ENCODE measurements at places on chromosomes 3 and 15.
A peak's percentile ranks its signal among the peaks of the same experiment; 100 is the strongest.

GRCh38 chr15:33314069-33314468 lies 3.3 kb downstream of the RYR3 start:
- DNase-seq = no peak

GRCh38 chr3:23740517-23740965 lies 65.2 kb upstream of the UBE2E1 start:
- DNase-seq = peak; percentile 34

- no peak for DNase-seq
These were observed 41.6 kb downstream of the SH3BP5 start for GRCh38 chr3:15290736-15291135.

- DNase-seq = no peak
These were observed 954 bp downstream of the CLDN11 start for GRCh38 chr3:170419557-170420087.

GRCh38 chr3:150920236-150920635 lies 15.0 kb upstream of the MINDY4B start:
- DNase-seq = no peak

DNA sequence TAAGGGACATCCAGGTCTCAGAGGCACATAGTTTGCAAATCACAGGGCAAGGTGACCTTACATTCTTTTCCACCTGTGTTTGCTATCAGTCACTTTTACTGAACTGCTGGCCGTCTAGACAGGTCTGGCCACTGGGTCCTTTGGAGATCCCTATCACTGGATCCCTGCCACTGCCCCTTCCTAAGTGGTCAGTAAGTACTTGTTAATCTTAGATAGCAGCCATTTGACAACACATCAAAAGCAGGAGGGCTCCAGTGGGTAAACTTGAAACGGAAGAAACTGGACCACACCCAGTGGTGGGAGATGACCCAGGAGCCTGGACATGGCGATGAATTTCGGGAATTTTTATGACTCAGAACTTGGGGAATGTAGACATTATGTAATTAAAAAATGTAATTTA lies 28.9 kb upstream of the RASGRP1 start:
- DNase-seq = no peak

- DNase-seq = no peak
These were observed 10.4 kb downstream of the FAM174B start for GRCh38 chr15:92645051-92645631.

DNA sequence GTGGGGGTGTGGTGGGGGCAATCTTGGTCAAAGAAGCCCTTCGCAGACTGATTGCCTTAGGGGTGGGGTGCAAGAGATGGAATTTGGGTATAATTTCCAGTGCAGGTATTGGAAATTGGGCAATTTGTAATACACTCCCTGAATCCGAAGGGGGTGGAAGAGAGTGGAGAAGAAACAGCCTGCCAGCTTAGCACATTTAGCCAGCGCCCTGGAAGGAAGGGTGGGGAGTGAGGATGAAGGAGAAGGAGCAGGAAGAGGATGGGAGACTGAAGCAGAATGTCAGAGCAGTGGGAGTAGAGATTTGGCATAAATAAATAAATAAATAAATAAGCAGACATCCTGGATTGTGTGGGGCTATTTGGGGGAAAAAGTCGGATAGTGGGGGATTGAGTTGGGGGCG lies 1.6 kb downstream of the GAP43 start:
- DNase-seq = no peak

- no peak for DNase-seq
These were observed 50.3 kb upstream of the GNB5 start for GRCh38 chr15:52241489-52241888.

- no peak for DNase-seq
These were observed 25.8 kb downstream of the ANP32A start for GRCh38 chr15:68794863-68795262.

DNA sequence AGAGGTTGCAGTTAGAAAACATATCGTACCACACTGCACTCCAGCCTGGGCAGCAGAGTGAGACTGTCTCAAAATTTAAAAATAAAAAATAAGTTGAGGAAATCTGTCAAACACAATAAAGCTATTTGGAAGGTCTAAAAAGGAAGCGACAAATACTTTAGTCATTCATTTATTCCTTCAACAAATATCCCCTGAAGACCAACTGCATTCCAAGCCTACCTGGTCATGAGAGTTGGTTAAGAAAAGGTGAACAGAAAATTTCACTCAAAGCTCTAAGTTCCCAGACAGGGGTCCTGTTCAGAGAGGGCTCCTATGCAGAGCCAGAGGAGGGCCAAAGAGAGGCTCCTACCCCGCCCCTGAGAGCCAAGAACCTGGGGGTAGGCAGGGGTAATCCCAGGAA lies 15.4 kb upstream of the PRKAR2A start:
- no peak for DNase-seq

DNA sequence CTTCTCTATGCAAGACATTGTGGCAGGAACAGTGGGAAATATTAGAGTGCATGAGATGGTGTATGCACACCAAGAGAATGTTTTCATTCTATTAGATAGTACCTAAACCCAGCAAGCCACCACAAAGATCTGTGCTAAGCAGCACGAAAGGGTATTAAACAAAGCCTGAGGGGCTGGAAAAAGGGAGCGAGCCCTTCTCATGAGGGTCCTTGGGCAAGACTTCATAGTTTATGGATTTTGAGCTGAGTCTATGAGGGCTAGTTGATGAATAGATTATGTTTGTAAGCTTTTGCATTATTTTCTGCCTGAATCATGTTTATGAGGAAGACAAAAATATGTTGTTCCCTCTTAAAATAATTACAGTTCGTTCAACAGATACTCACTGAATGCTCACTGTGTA lies 9.4 kb upstream of the ACTC1 start:
- DNase-seq = no peak

- no peak for DNase-seq
These were observed 3.2 kb downstream of the UNC45A start for GRCh38 chr15:90938261-90938660.

DNA sequence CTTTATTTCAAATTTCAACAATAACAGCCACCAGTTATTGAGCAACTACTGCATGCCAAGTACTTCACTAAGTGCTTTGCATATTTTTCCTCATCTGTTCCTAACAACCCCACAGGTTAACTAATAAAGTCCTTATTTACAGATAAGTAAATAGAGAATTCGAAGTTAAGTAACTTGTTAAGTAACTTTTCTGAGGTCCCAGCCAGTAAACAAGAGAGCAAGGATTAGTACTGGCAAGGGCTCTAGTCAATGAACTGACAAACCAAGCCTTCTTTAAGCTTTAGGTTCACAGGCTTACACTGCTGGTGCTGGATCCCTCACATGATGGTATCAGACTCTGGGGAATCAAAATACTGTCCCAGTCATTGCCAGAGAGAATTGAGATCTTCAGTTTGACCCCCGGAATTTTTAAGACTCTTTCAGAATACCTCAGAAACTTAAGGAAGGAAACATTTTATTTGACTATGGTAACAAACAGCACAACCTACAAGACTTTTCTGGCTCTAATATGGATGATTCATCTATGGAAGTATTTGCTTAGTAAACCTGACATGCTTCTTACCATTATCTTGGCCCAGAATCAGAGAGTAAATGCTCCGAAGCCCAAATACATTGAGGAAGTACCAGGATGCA lies 16.5 kb downstream of the EMC3 start:
- DNase-seq = no peak

- no peak for DNase-seq
These were observed 22.8 kb downstream of the RTP3 start for GRCh38 chr3:46520531-46520930.

- no peak for DNase-seq
These were observed 93.2 kb downstream of the GHSR start for GRCh38 chr3:172354931-172355499.

- DNase-seq = no peak
These were observed 127.8 kb downstream of the ABI3BP start for GRCh38 chr3:100865442-100865841.

DNA sequence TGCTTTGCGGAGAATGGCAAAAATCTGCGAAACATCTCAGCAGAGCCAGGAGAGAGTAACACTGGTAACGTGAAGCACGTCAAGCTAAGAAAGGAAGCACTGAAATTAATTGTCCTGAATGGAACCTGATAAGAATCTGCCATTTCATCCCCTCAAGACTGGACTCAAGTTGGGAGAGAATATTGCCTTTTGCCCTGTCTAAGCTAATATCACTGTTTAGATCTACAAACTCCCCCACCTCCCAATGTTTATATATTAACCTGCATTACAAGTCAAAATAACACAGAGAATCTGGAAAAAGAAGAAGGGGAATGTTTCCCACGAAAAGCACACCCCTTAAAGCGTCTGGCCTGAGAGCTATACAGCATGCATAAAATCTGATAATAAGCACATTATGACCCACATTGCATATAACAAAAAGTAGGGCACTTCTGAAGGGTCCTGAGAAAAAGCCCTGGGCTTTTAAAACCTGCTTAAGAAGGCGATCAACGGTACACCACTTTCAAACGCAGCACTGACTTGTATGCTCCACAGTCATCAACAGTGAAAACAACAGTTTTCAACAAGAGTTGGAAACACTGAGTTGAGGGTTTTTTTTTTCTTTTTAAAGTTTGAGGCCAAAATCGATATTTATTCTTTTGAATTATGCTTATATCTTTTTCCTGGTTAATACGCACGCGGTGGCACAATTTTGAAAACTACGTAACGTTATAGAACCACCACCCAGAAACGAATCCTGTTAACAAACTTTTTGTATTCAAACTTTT lies 1.4 kb upstream of the KAT2B start:
- no peak for DNase-seq

GRCh38 chr3:179224584-179224983 lies 26.3 kb downstream of the KCNMB3 start:
- no peak for DNase-seq

DNA sequence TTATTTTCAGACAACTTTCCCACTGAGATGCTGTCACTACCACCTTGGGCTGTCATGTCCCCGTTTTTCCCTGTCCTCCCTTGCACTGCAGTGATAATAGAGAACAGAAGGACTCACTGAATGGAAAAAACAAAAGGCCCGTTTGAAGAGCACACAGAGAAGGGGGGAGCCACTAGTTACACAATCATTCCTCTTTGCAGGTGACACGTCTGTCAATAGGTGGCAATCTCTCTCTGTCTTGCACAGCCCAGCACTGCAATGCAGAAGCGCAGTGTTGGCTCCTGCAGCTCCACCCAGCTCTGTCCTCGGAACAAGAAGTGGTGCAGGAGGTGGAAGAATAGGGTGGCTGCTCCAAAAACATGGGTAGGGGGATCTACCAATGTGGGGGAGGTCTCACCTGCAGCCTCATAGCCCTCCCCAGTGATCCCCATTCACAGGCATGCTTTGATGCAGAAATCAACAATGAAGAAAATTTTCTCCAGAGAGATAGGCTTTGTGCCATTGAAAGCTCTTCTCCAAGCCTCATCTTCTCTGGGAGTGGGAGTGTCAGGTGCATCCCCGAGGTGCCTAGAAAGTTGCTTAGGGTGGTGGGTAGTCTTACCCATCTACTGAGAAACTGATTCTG lies 31.8 kb downstream of the FSTL1 start:
- DNase-seq = no peak

DNA sequence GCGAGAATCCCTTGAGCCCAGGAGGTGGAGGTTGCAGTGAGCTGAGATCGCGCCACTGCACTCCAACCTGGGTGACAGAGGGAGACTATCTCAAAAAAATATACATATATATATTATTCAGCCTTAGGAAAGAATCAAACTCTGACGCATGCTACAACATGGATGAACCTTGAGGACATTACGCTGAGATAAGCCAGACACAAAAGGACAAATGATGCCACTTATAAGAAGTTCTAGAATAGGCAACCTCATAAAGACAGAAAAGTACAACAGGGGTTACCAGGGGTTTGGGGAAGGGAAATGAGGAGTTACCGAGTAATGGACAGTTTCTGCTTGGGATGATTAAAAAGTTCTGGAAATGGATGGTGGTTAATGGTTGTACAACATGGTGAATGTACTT lies 727 bp downstream of the PDHB start:
- no peak for DNase-seq

DNA sequence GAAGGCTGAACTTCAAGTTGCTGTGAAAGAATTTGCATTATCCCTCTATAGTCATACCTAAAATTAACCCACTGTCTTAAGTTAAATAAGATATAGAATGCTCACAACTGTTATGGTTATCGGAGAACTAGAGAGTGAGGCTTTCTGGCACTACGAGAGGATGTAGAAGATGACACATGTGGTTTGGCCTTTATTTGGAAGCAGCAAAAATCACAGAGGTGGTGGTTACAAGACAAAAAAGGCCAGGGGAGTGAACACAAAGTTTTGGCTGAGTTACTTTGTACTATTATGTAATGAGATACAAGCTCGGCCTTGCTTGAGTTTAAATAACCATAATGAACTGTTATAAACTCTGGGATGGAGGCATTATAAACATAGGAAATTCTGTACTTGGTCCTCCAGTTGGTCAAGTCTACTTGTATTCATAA lies 78.3 kb upstream of the ICE2 start:
- no peak for DNase-seq

GRCh38 chr15:31457631-31458526 lies 131.2 kb downstream of the KLF13 start:
- DNase-seq = no peak

DNA sequence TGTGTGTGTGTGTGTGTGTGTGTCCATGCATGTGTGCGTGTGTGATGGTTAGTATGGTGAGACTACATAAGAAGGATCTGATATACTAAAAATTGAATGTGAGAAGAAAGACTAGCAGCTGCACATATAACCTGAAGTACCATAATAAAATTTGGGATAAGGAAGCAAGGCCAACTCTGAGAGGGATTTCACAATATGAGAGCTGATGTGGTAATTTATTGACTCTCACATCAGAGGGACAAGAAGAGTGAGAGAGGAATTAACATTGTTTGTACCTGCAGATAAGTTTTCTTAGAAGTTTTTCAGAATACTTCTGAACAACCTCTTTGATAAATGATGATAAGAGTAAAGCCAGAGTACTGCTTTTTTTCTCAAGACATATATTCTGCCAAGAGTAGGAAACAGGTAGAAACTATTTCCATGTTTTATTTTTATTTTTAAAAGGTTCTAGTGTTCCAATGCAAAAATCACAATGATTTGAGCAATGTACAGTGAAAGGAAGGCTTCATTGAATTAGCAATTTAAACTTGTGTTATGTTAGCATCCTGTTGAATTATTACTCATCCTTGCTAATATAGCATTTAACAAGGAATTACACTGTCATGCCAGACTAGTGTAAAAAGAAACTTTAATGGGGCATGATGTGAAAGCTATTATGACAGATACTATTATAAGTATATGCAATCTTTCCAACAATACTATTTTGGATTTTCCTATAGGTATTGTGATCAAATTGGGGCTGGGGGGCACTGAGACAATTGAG lies 415.5 kb upstream of the ARPP21 start:
- DNase-seq = no peak

DNA sequence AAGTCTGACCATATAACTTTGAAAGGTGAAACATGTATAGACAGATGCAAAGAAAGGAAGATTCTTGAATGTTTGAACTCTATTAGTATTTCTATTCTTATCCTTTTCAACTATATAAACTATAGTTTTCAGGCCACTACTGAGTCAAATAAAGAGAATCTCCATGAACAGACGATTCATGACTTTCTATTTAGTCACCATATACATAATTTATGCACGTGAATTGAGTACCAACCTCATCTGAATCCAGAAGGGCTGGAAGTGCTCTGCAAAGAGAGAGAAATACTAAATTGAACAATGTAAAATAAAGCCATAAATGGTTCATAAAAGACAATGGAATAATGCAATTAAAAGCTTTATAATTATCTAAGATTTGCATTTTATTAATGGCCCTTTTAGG lies 9.5 kb upstream of the VPS39 start:
- DNase-seq = no peak

- DNase-seq = no peak
These were observed 31.1 kb downstream of the APH1B start for GRCh38 chr15:63308491-63308890.

GRCh38 chr3:15339001-15339400 lies 6.6 kb upstream of the SH3BP5 start:
- DNase-seq = no peak

Data from stimulated activated CD4-positive, alpha-beta T cell treated with anti-CD3 and anti-CD28 coated beads, Interleukin-12 subunit alpha, Interleukin-12 subunit beta, amount 100 ng/mL, for 48 hours (primary cell).